SHP77 treated with DMSO at 0.1 percent for 48 hours (cell line): ENCODE measurements at places on chromosomes 2 and 18.

DNA sequence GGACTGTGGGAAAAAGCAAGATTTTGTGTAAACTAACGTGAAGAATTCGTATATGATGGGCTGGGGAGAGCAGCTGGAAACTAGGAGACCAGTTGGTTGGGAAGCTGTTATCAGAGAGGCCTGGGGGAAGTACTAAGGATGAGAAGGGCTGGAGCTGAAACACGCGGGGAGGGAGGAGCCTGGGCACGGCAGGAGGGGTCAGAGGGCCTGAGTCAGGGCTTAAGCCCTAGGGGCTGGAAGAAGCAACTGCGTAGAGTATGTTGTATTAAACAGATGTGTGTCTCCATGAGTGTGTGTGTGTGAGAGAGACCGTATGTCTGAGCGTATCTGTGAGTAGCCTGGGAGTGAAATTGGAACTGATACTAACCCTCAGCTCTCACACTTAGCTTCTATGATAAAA, 8.4 kb downstream of the POMC start:
- no peak for DNase-seq

GRCh38 chr2:19362094-19362754, 3.8 kb upstream of the OSR1 start:
- no peak for DNase-seq

- no peak for DNase-seq
Measured at GRCh38 chr2:130252880-130253645, 54.8 kb upstream of the TUBA3E start.

- no peak for DNase-seq
Measured at GRCh38 chr2:168951871-168952270, 50.8 kb downstream of the G6PC2 start.

DNA sequence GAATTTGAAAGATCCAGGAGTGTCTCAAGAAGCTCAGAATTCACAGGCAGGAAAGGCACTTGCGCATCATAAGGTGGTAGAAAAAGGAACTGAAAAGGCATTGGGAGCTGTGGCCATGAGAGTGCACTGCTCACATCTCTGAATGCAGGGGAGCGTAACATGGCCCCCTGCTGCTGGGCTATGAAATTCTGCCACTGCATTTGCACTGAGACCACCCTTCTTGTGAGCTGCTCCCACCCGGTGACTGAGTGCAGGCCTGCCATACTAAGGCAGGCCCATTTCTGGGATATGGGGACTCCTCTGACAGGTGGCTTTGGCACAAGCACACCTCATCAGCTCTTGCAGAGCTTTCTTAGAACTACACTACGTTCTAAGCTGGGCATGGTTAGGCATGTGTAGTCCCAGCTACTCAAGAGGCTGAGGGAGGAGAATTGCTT, 25.3 kb upstream of the STARD7 start:
- no peak for DNase-seq

DNA sequence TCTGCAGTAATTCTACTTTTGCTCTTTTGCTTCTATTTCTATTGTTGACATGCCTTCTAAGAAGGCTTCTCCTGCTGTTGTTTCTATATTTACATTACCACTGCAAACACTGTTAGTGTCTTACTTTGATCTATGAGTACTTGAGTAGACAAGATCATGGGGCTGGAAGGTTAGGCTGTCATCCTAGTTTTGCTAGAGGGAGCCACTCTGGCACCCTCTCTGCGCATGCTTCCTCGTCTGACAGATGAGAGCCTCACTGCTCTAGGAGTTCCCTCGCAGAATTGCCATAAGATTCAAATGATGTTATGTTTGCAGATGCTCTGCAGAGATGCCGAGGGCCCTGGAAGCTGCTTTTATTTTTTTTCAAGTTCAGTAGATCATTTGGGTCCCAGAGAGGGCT, 185.6 kb downstream of the RNF144A start:
- DNase-seq: peak; percentile 61

DNA sequence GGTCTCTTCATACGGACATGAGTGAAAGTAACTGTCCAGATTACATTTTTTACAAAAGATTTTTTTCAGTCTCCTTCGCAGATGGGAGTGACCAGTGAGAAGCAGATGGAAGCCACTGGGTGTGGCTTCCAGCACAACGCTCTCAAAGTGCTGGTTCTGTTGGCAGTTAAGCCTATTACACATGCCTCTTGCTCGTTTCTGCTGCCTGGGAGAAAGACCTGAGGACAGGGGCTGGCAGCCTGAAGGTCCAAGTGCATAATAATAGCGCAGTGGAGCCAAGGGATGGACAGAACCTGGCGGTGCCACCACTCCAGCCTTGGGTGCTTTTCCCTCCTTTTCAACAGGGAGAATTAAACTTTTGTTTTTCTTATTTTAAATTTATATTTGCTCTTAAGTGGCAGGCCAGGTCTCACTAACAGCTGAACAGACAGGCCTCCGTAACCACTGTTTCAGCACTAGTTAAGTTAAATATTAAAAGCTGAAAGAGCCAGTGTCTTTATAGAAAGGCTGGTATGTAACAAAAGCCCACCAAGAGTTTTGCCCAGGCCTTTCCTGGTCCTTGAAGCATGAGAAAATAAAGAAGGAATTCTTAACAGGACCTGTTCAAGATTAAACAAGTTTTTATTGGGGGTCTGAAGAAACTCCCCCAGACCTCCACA, 1.2 kb upstream of the SKA1 start:
- DNase-seq: no peak

DNA sequence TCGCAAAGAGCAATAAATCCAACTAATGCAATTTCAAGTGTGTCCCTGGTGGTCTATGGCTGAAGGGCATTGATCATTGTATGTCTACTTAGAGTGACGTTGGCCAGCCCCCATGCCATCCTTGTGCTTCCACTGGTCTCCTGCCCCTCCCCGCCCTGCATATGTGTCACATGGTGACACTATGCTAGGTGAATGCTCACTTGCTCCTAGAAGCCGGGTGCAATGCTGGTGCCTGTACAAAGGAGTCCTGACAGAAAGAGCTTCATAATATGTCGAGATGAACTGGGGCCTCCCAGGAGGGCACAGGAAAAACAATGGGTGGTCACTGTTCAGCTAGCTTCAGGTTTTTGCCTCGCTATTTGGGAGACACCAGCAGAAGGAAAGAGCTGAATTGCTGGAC, 5.9 kb upstream of the TRABD2A start:
- DNase-seq: no peak

DNA sequence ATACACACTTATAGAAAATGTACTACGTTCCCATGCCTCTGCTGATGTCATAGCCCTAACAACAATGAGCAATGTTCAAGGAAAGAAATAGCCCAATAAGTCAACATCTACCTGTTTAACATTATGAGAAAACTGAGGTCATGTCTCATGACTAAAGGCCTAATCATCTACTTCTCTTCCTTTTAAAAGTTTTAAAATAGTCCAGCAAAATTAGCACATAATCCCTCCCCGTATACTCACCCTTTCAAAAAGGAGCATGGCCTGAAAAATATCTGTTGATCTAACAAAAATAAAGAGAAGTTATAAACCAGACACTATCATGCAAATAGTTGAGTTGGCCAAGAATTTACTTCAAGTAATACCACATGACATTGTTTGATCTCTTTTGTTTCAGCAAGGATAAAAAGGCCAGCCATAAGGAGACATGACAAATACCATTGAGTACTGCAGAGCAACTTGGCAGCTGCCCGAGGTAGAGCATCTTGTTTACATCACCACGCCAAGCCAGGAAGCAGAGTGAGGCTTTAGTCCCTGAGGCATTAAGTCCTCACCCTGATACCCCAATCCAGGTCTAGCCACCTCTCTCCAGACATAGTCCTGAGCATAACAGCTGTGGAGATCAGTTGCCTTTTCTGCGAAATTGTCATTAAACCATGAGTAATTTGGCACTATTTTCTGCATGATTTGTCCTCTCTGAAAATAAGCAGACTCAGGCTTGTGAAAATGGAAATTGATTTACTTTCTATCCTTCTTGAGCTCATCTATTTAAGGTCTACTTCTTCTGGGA, 137.4 kb upstream of the ETAA1 start:
- DNase-seq: peak; percentile 57

GRCh38 chr18:10128921-10129501, 215.2 kb downstream of the VAPA start:
- DNase-seq: no peak

DNA sequence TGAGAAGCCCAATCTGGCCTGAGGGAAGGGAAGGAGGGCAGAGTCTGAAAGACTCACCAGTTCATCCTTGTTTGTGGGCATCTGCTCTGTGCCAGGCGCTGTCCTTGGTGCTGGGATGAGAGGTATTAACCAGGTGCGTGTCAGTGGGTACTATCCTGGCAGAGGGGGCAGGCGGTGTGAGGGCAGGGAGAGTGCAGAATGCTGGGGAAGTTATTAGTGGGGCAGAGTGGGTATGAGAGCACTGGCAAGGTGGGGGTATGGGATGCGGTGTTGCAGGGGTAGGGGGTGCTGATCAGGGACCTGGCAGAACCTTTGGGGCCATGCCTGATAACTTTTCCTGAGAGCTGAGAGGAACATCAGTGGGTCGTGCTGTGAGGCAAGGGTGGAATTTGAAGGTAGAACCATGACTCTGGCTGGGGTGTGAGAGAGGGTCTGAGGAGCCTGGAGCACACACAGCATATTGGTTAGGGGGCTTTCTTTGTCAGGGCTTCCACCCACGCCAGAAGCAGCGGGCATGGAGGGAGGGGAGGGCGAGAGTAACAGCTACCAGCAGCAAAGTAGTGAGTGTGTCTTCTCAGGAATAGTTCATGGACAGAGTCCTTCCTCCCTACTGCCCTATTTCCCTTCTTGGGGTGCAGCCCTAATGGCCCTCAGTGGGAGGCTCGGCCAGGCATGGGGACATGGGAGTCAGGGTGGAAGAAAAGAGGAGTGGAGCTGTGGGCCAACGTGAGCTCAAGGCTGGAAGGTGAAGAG, 290.7 kb downstream of the CYP26B1 start:
- DNase-seq: no peak

- DNase-seq: no peak
Measured at GRCh38 chr2:100658017-100658416, 95.2 kb downstream of the PDCL3 start.

DNA sequence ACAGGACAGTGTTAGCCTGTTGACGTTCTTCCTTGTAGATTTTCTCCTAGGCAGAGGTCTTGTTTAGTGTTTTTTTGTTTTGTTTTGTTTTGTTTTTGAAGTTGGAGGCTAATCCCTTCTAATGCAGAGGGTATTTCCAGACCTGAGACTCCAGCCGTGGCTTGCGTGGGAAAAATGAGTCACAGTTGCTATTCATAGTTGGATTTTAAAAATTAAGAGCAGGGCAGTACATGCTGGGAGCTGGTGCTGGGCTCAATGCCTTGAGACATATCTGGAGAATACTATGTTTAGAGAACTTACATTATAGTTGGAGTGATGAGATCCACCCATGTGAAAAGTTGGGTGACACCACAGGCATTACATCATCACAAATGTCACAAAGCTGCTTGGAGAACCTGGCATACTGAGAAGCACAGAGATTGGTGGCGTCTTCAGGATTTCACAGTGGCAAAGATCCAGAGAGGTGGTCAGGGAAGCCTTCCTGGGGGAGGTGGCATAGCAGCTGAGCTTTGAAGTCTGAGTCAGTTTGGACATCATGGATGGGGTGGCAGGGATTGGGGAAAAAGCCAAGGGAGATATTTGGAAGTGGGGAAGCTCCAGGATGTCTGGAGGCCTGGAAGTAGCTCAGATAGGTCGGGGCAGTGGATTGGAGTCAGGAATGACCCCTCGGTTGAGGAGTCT, 249.4 kb downstream of the LOXHD1 start:
- no peak for DNase-seq

DNA sequence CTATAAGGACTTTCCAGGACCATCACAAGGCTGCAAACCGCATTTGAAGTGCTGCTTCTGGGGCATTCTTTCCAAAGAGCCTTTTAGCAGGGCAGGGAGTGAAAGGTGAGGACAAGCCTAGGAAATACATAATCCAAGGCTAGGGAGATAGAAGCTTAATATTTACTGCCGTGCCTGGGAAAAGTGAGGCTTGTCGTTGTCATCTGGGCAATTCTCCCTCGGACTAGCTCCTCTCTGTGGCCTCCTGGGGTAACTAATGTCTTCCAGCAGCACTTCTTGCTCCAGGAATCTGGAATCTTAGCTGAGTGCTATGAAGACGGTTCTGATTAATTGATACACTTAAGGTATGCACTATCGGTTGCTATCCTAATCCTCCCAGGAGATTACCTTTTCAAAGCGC, 69.3 kb upstream of the ATL2 start:
- no peak for DNase-seq

DNA sequence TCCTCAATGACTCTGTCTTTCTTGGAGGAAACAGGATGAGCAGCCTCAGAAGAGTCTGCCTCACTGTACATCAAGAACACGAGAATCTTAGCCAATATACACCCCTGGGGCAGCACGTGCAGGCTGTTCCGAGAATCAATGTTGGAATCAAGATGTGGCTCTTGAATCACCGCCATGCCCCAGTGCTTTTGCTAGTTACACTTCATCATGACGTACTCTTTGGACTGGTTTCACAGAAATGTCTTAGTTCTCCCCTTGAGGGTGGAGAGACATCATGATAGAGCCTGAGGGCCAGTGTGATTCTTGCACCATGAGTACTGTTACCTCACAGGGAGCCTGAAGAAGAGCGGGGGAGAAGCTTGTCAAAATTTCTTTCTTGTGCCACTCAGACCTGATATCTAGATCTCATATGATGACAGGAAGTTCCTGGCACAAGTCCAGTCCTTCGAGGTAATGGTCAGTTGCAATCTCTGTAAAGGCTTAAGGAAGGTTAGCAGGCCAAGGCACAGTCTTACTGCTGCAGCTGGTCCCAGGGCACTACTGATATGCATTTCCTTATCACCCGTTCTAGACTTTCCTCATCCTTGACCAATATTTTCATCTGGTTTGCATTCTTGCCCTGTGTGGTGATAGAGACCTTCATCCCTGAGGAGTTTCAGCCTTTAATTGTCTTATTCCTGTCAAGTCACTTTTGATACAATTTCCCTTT, 28.2 kb upstream of the STAT4 start:
- DNase-seq: no peak

DNA sequence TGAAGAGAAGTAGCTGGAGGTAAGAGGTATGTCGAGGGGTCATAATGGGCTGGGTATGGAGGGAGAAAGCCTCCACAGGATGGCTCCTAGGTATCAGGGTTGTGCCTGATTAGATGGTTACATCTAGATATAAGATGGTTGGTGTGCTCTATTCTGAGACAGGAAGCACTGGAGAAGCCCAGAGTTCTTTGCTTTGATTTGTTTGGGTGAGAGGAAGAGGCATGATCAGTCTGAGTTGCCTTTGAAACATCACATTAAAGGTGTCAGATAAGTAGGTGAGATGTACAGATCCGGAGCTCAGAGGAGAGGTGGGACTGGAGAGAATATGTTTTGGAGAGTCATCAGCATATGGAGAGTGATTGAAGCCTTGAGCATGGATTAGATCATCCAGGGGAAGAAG, 74.1 kb downstream of the KLHL29 start:
- DNase-seq: no peak

GRCh38 chr2:72996117-72996502, 75.4 kb downstream of the SFXN5 start:
- no peak for DNase-seq

GRCh38 chr2:156541229-156541628, 105.0 kb downstream of the GPD2 start:
- DNase-seq: no peak
